ENCODE measurements at places on chromosomes 2 and 18.

GRCh38 chr2:231821908-231822307 lies 35.7 kb downstream of the COPS7B start:
- no peak for DNase-seq

- DNase-seq, result no peak
Measured at GRCh38 chr2:200350850-200351285, 44.4 kb downstream of the SPATS2L start.

DNA sequence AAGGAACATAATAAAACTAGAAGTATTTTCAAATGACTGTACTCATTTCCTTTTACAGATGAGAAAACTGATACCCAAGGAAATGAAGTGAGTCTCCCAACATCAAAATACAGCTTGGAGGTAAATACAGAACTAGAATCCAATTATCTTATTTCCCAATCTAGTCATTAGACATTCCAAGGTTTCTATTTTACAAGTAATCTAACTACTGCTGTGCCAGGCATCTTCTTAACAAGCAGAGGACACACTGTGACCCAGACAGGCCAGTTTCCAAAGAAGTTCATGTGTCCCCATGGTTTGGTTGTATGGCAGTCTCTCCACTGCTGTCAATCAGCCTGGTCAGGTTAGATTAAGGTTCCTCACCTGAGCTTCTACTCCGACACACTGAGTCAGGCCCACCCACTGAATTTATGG lies 143.5 kb downstream of the THADA start:
- DNase-seq, result no peak

GRCh38 chr2:151277067-151277466 lies 12.4 kb downstream of the NMI start:
- DNase-seq, result no peak

Measured in activated T-helper 1 cell treated with anti-CD3 and anti-CD28 coated beads, Interleukin-2, amount 50 U/mL, for 16 hours (primary cell).